B cell (primary cell): ENCODE measurements at places on chromosomes 3 and 15.

DNA sequence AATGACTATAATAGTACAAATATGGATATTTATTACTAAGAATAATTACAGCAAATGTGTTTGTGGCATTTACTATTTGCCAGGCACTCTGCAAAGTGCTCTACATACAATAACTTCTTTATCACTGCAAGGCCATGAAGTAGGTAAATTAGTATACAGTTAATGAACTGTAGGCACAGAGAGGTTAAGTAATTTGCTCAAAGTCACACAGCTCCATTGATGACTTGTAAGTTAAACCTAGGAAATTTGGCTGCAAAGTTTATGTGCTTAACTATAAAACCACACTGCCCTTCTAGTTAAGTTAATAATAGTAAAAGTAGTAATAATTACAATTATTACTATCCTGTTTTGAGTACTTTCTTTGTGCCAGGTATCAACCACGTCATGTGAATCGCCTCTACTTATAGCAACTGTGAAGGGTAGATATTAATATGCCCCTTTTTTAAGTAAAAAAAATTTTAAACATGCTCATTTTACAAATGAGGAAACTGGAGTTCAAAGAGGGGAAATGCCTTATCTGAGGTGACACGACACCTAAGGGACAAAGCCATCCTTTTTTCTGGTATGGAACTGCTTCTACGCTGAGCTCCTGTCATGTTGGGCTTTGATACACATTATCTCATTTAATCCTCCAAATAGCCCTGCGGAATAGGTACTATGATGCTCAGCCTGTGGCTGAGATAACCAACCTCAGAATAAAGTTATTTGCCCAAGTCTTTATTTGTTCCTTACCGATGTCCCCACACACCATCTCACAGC, 8.5 kb downstream of the BHLHE40 start:
- peak; percentile 44 for DNase-seq

DNA sequence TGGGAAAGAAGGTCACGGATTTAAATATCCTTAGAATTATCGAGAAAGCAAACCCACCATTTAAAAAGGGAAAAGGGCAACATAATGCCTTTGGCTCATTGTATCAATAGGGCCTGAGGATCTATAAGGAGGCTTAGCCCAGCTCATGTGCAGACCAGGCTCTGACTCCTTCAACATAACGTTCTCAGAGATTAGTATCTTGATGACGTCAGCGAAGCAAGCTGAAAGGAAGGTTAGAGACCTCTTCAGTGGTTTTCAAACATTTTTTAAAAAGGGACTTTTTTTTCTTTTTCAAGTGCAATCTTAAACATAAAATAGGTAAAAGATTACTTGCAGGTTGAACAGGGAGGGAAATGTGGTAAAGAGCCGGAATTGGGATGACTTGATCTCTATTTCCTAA, 463.9 kb upstream of the ADAMTS9 start:
- no peak for DNase-seq

- DNase-seq: no peak
These were observed 900.6 kb downstream of the TUSC7 start for GRCh38 chr3:117610156-117610555.

GRCh38 chr3:109353057-109353456, 15.7 kb upstream of the DPPA4 start:
- DNase-seq: no peak

GRCh38 chr3:21795152-21795837, 44.3 kb upstream of the ZNF385D start:
- no peak for DNase-seq

DNA sequence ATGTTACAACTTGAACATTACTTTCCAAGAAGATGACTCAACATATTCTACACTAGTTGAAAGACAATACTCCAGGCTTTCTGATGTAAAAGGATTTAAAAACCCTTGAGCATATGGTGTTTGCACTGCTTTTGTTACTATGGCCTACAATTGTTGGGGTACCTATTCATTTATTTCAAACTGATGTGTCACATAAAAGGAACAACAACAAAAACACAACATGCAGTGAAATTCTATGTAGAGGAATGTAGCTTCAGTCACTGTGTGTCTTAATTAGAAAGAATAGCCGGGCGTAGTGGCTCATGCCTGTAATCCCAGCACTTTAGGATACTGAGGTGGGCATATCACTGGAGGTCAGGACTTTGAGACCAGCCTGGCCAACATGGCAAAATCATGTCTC, 1.6 kb downstream of the SPATA16 start:
- no peak for DNase-seq

GRCh38 chr15:100078511-100079220, 263.1 kb downstream of the ADAMTS17 start:
- no peak for DNase-seq

DNA sequence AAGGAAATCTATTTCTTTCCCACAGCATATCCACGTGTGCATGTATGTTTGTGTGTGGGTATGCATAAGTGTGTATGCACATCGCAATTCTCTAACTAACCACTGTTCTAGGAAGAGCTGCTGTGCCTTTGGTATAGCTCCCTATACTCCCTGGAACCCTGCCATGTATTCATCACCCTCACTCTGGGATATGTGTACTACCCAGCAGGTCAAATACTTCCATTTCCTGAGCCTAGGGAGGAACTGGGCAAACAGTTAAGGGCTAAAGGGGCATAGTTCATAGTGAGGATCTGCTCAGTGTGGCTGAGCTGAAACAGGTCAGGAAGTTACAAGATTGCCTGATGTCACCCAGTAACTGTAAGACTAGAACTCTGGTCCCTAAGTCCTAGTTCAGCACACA, 260.4 kb downstream of the RPLP1 start:
- DNase-seq: no peak

- no peak for DNase-seq
These were observed 226.1 kb downstream of the ADAMTS17 start for GRCh38 chr15:100115711-100116090.

- no peak for DNase-seq
These were observed 116.6 kb downstream of the TOP2B start for GRCh38 chr3:25547943-25548674.

DNA sequence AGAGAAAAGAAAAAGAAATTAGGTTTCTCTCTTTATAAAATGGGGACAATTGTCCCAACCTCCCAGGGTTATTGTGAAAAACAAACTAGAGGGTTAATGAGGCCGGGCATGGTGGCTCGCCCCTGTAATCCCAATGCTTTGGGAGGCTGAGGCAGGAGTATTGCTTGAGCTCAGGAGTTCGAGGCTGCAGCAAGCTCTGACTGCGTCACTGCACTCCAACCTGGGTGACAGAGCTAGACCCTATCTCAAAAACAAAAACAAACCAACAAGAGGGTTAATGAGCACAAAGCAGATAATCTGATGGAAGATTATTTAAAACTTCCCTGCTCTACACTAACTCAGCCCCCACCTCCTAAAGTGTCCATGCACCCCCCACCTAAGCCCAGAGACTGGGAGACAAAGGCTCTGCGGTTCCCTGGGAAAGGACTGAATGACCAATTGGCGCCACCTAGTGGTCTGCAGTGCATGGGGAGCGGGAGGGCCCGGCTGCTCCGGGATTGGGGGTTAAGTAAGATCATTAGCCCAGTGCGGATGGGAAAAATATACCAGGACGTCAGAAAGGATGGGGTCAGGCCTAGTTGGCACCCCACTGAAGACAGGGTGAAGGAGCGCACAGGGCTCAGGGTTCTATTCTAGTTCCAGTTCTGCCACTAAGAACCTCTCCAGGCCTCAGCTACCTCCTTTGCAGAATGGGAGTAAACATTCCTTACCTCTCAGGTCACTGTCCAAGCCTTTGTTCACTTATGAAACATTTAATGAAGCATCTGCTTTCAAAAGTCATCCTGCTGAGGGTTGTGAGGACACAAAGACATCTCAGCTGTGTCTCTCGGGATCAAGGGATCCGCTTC, 15.6 kb downstream of the PIF1 start:
- peak; percentile 78 for DNase-seq

DNA sequence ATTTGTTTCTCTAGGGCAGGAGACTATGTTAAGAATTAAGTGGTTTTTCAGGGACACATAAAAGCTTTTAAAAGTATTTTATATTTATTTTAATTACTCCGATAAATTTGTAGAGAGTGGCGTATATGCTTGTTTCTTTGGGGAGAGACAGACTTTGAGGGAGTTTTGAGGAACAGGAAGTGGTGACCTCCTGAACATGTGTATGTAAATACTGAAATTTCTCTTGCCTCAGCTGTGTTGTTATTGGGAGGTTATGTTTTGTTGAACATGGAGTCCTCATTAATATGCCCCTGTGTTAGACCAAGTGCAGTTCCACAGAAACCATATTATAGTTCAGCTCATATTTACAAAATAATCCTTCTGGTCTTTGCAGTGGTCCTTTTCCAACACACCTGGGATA, 41.8 kb upstream of the UTS2B start:
- DNase-seq: peak; percentile 44

- no peak for DNase-seq
These were observed 118.4 kb downstream of the CTNNB1 start for GRCh38 chr3:41317718-41318117.

- DNase-seq: no peak
These were observed 1331.2 kb upstream of the GBE1 start for GRCh38 chr3:83092521-83093221.

DNA sequence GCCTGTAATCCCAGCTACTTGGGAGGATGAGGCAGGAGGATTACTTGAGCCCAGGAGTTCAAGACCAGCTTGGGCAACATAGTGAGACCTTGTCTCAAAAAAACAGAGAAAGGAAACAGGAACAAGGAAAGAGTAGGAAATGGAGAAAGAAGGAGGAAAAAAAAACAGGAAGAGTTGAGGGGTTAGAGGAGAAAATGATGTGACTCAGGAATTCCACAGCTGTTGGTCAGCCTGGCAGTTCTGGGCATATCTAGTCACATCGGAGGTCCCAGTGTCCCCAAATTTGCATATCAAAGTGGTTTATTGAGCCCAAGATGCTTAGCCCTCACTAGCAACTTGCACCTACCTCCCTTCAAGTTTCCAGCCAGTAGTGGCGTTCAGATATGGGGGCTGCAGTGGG, 18.8 kb upstream of the JMJD7 start:
- DNase-seq: no peak

GRCh38 chr15:100707229-100707628, 104.8 kb downstream of the ASB7 start:
- no peak for DNase-seq

DNA sequence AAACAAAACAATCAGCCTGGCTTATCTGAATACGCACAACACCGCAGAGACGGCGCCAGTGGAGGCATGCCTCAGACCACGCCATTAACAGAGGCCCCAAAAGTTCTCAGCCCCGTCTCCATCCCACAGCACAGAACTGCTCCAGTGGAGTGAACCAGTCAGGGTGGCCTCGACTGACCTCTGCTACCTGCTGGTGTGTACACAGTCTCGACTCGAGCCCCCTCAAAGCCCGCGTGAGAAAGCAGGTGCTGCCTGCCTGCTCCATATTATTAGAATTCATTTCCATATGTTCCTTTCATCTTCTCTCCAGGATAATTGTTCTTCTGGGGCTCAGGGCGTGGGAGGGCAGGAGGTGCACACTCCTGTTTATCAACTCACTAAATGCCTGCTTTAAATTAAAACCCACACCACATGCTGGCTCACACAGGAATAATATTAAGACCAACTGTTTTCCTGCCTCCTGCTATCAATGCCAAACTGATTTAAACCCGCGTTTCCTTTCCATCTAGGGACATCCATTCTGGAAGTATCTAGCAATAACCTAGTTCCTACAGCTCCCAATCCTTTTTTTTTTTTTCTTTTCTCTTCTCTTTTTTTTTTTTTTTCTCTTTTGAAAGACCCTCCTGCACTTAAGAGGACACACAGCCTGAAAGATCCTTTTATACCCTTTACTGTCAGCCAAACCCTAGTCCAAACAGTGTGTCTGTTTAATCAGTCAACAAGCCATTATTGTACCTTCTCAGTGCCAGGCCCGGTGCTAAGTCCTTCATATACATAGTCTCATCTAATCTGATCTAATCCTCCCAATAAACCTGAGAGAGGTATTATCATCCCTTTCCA, 101.2 kb downstream of the TLE3 start:
- no peak for DNase-seq

GRCh38 chr3:118637846-118638245, 396.8 kb downstream of the IGSF11 start:
- no peak for DNase-seq

- no peak for DNase-seq
These were observed 100.6 kb upstream of the ATP11B start for GRCh38 chr3:182692695-182693094.

DNA sequence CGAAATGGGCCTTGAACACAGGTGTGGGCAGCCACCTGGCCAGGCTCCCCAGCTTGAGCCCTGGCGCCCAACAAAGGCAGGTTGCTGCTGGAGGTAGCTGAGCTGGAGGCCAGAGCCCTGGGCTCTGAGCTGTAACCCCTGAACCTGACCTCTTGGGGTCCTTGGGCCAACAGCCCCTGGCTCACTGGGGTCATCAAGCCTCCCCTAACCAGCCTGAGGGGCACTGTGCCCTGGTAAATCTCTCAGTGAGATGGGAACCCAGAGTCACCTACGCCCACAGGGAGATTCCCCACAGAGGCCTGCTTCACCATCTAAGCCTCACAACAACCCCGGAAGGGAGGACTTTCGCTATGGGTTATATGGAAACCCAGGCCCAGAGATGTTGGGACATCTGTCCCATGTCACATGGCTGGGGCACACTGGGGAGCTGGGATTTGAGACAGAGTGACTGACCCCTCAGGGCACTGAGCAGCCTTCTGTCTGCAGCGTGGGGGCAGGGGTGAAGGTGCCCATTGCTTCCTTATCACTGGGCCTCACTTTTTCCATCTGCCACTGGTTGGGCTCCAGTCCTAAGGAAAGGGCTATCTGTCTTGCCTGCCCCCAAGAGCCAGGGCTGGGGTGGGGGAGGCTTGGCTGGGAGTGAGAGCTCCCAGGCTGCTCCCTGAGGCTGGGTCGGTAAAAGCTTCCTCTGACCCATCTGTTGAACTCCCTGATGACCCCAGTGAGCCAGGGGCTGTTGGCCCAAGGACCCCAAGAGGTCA, 59.1 kb downstream of the IQSEC1 start:
- peak; percentile 66 for DNase-seq

- no peak for DNase-seq
These were observed 76.8 kb downstream of the TIGIT start for GRCh38 chr3:114370537-114371174.

DNA sequence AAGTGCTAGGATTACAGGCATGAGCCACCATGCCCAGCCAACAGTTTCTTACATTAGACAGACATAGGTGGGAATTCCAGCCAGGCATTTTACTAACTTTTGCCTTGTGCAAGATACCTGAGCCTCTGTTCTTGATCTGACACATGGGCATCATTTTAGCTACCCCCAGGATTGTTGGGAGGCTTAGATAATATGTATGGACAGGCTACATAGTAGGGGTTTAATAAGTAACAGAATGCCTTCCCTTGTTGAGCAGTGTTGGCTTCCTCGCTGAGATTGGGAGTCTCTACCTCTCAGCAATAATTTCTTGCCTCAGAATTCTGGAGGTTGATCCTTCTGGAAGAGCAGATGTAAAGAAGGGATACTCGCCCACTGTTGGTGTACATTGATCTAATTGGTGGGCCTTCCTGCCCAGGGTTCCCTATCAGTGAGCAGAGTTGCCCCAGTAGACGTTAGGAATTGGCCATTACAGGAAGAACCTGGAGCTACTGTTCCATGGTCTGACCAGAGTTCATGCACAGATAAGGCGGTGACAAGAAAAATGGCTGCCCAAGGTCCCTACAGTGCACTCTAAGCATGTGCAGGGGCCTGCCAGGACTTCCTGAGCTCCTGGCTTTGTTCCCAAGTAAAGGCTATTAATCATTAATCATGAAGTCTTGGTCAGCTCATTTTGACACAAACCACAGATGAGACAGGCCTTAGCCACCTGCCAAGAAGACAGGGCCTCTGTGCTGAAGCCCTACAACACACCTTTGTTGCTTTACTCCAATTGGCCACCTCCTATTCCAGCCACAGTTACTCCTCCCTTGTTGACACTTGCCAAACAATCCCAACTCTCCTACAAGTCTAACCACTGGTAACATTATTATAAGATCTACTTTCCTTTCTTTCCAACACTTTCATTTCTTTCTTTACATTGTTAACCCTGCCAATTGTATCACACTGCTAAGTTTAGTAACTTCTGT, 5.0 kb upstream of the IL17RE start:
- no peak for DNase-seq
